Type B pancreatic cell (in vitro differentiated cells): ENCODE measurements at places on chromosomes 12 and 14. TPM values are rescaled to one million over a fixed set of nuclear protein-coding genes. Genes with fewer than 3 reads are reported as not detected.

- peak overlapping the region; percentile 24 for H3K27ac ChIP-seq
- no peak overlapping the region for H3K4me3 ChIP-seq
- no peaks in the 10 kb centered on the region for H3K36me3 ChIP-seq
- peaks cover 21% of the 10 kb centered on the region for H3K27me3 ChIP-seq
These were observed 243.7 kb downstream of the AKAP6 start for GRCh38 chr14:32572867-32573150.

GRCh38 chr12:40031965-40032364 is 73.9 kb downstream of the SLC2A13 start:
- no peaks in the 10 kb centered on the region for H3K27me3 ChIP-seq
- peaks cover 7% of the 10 kb centered on the region for H3K36me3 ChIP-seq
- peaks cover 21% of the 10 kb centered on the region for H3K4me1 ChIP-seq
- peak overlapping the region; percentile 42 for H3K4me3 ChIP-seq
- no peak for DNase-seq

GRCh38 chr12:111175396-111176094 is 193.3 kb downstream of the PHETA1 start:
- peak overlapping the region; percentile 3 for H3K27ac ChIP-seq
- H3K4me1 ChIP-seq, result peaks cover 33% of the 10 kb centered on the region
- no peak for DNase-seq
- no peaks in the 10 kb centered on the region for H3K36me3 ChIP-seq
- H3K27me3 ChIP-seq, result peaks cover 24% of the 10 kb centered on the region

GRCh38 chr12:32296567-32296966 is 102.8 kb upstream of the FGD4 start:
- DNase-seq, result no peak
- H3K27me3 ChIP-seq, result no peaks in the 10 kb centered on the region
- H3K4me1 ChIP-seq, result peaks cover 4% of the 10 kb centered on the region
- peak overlapping the region; percentile 12 for H3K27ac ChIP-seq

- peaks cover 12% of the 10 kb centered on the region for H3K36me3 ChIP-seq
- H3K4me1 ChIP-seq, result peaks cover 33% of the 10 kb centered on the region
- no peak overlapping the region for H3K27ac ChIP-seq
- no peak for DNase-seq
- peaks cover 15% of the 10 kb centered on the region for H3K27me3 ChIP-seq
These were observed 159.8 kb downstream of the CACNA1C start for GRCh38 chr12:2212537-2212936.

GRCh38 chr14:61965030-61965745 is 203.0 kb downstream of the SNAPC1 start:
- no peaks in the 10 kb centered on the region for H3K36me3 ChIP-seq
- peak overlapping the region; percentile 12 for H3K27ac ChIP-seq
- no peaks in the 10 kb centered on the region for H3K4me1 ChIP-seq
- no peak for DNase-seq
- no peaks in the 10 kb centered on the region for H3K27me3 ChIP-seq

GRCh38 chr12:90331262-90331661 is 622.6 kb upstream of the ATP2B1 start:
- no peaks in the 10 kb centered on the region for H3K4me1 ChIP-seq
- H3K27ac ChIP-seq, result no peak overlapping the region
- H3K36me3 ChIP-seq, result no peaks in the 10 kb centered on the region
- H3K27me3 ChIP-seq, result no peaks in the 10 kb centered on the region

GRCh38 chr12:93580682-93581081 is 8.2 kb downstream of the SOCS2 start:
- H3K27ac ChIP-seq, result no peak overlapping the region
- H3K27me3 ChIP-seq, result peaks cover 39% of the 10 kb centered on the region
- H3K4me1 ChIP-seq, result peaks cover 3% of the 10 kb centered on the region
- no peak overlapping the region for H3K4me3 ChIP-seq
- no peak for DNase-seq
- H3K36me3 ChIP-seq, result peaks cover 3% of the 10 kb centered on the region

- no peaks in the 10 kb centered on the region for H3K27me3 ChIP-seq
- H3K4me3 ChIP-seq, result no peak overlapping the region
- no peak for DNase-seq
- no peak overlapping the region for H3K27ac ChIP-seq
These were observed 26.3 kb upstream of the ULK1 start for GRCh38 chr12:131867891-131868675.

- H3K36me3 ChIP-seq, result no peaks in the 10 kb centered on the region
- H3K27ac ChIP-seq, result no peak overlapping the region
- H3K4me3 ChIP-seq, result no peak overlapping the region
- H3K27me3 ChIP-seq, result peaks cover 22% of the 10 kb centered on the region
- no peak for DNase-seq
These were observed 10.1 kb upstream of the DCAF4 start for GRCh38 chr14:72916174-72916573.

DNA sequence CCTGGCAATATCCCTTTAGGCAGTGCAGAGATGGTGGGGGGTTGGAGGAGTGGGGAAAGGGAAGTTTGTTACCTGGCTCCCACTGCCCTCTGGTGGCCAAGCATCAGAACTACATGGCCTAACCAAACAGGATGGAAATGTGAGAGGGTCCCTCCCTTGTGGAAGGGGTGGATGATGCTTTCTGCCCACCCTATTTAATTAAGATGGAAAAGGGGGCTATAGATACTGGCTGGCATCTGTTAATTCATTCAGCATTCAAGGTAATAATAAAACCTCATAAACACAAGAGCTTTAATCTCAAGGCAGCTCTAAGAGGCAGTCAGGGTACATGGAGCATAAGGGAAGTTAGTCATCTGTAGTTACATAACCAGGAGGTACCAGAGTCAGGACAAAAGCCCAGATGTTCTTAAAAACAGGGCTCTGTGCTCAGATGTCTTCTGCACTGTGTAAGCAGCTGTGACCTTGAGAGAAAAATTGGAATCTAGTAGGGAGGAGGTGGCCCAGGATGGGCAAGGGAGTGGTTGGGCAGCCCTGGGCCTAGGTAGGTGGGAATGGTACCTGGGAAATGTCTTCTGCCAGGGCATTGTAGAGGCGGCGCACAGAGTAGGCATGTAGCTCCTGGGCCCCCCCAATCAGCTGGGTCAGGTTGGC is 4.6 kb downstream of the AP1G2 start:
- H3K4me1 ChIP-seq, result peaks cover 22% of the 10 kb centered on the region
- peak overlapping the region; percentile 60 for H3K4me3 ChIP-seq
- no peaks in the 10 kb centered on the region for H3K27me3 ChIP-seq
- DNase-seq, result no peak
- peak overlapping the region; percentile 64 for H3K27ac ChIP-seq
- peaks cover 9% of the 10 kb centered on the region for H3K36me3 ChIP-seq

- no peak overlapping the region for H3K27ac ChIP-seq
- no peak for DNase-seq
- H3K4me3 ChIP-seq, result no peak overlapping the region
- H3K36me3 ChIP-seq, result no peaks in the 10 kb centered on the region
These were observed 140.1 kb downstream of the ALG10B start for GRCh38 chr12:38456537-38457120.

DNA sequence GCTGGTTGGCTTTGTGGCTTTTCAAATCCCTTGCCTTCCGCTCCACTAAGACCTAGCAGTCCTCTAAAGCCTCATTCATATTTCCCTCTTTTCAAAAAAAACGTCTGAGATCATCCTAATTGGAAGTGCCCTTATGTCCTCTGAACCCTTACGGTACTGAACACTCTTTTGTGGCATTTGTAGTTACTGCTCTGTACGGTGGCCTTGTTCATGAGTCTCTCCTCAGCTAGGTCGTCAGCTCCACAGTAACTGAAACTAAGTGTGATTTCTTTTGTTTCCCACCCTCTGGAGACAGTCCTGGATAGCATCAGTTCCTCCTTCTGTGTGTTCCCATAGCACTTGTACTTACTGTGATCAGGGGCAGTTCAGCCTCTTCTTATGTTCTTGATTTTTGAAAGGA is 49.7 kb downstream of the DAAM1 start:
- DNase-seq, result no peak
- no peaks in the 10 kb centered on the region for H3K27me3 ChIP-seq
- peak overlapping the region; percentile 31 for H3K27ac ChIP-seq
- peaks cover 16% of the 10 kb centered on the region for H3K4me1 ChIP-seq
- H3K4me3 ChIP-seq, result no peak overlapping the region
- peaks cover 3% of the 10 kb centered on the region for H3K36me3 ChIP-seq

DNA sequence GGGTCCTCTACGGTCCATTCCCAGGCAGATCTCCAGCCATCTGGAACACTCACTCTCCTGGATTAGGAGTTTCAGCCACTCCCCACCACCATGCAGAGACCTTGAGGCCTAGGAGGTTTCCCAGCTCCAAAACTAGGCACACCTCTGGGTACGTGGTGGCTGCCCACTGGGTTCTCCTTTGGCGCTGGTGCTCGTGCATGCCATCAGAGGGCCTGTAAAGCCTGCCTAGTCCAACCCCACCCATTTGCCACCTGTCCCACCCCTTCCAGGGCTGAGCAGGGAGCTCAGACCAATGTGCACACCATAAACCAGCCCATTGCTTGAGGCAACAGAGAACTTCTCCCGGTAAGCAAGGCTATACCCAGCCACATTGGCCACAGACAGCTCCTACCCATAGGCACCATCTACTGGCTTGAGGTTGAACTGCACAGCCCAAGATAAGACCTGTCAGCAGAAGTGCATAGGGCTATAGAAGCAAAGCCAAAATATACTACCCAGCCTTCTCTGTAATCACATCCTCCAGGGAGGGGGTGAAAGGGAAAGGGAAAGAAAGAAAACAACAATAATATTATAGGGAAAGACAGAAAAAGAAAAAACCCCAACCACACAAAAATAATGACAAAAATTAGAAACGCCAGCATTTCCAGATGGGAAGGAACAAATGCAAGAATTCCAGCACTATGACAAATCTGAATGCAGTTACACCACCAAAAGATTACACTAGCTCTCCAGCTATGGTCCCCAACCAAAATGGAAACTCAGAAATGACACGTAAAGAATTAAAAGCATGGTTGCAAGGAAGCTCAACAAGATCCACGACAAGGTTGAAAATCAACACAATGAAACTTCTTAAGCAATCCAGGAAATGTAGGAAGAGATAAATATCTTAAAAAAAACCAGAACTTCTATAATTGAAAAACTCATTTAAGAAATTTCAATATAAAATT is 111.9 kb upstream of the CCDC175 start:
- peaks cover 13% of the 10 kb centered on the region for H3K27me3 ChIP-seq
- DNase-seq, result no peak
- no peaks in the 10 kb centered on the region for H3K4me1 ChIP-seq
- H3K27ac ChIP-seq, result no peak overlapping the region

GRCh38 chr12:130401703-130402102 is 64.0 kb downstream of the PIWIL1 start:
- DNase-seq, result no peak
- H3K27ac ChIP-seq, result no peak overlapping the region
- H3K36me3 ChIP-seq, result no peaks in the 10 kb centered on the region
- no peaks in the 10 kb centered on the region for H3K27me3 ChIP-seq
- H3K4me1 ChIP-seq, result peaks cover 5% of the 10 kb centered on the region
- no peak overlapping the region for H3K4me3 ChIP-seq

- no peaks in the 10 kb centered on the region for H3K36me3 ChIP-seq
- H3K4me1 ChIP-seq, result peaks cover 4% of the 10 kb centered on the region
- no peak for DNase-seq
- no peak overlapping the region for H3K4me3 ChIP-seq
- peaks cover 4% of the 10 kb centered on the region for H3K27me3 ChIP-seq
These were observed 21.7 kb upstream of the SLC10A1 start for GRCh38 chr14:69818758-69819191.

DNA sequence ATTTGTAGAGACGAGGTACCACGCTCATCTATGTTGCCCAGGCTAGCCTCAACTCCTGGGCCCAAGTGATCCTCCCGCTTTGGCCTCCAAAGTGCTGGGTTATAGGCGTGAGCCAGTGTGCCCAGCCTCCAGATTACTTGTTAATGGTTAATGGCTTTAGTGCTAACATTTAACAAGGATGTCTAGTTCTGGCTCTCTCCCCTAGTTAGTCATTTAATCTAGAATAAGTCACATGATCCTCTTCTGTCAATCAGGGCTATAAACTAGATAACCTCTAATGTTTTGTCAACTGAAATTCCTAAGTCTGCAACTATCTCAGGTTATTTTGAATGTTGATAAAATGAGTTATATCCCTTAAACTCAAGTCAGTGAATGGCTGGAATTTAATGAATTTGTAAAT is 15.7 kb downstream of the ACTR6 start:
- H3K27ac ChIP-seq, result no peak overlapping the region
- H3K27me3 ChIP-seq, result no peaks in the 10 kb centered on the region
- DNase-seq, result no peak
- H3K36me3 ChIP-seq, result peaks cover 12% of the 10 kb centered on the region
- no peak overlapping the region for H3K4me3 ChIP-seq
- no peaks in the 10 kb centered on the region for H3K4me1 ChIP-seq

DNA sequence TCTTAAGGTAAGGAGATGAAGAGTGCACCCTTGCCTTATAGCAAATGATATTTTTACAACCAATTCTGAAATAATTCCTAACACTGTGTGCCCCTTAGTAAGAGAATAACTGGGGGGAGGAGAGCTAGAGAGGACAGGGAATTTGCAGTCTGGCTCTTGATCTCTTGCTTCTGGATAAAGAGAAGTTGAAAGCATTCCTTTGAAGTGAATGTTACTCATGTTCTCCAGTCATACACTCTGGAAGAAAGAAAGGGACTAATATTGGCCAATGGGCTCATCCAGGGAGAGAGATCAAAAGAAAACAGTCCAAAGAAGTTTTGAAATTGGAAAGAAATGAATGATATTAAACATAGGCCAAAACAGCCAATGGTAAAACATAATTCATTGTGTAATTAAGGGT is 25.3 kb downstream of the C12orf75 start:
- peaks cover 5% of the 10 kb centered on the region for H3K36me3 ChIP-seq
- no peaks in the 10 kb centered on the region for H3K27me3 ChIP-seq
- no peak for DNase-seq
- H3K4me3 ChIP-seq, result no peak overlapping the region
- H3K4me1 ChIP-seq, result peaks cover 6% of the 10 kb centered on the region

GRCh38 chr14:90061685-90062126 is at the start of gene KCNK13:
Gene KCNK13 (plus strand): TSS chr14:90061994. CDS start chr14:90062206, 212 bp downstream.
- H3K27me3 ChIP-seq, result peaks cover 77% of the 10 kb centered on the region
- no peak for DNase-seq
- H3K4me3 ChIP-seq, result peak within 1 kb of the TSS; percentile 91
- H3K27ac ChIP-seq, result no peak within 1 kb of the TSS
- no peaks in the 10 kb centered on the region for H3K36me3 ChIP-seq

DNA sequence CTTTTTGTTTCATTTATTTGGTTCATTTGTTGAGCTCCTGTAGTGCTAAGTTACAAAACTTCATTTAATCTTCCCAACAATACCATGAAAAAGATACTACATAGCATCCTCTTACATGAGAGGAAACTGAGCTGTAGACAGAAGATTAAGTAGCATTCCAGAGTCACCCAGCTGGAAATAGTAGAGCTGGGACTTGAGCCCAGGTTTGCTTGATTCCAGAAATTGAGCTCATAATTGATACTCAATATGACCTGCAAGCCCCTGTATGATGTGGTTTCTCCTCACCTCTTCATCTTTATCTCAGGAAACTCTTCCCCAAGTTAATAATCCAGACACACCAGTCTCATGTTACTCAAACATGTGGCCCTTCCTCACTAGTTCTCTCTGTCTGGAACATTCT is 87.0 kb upstream of the DAAM1 start:
- no peaks in the 10 kb centered on the region for H3K36me3 ChIP-seq
- no peak overlapping the region for H3K27ac ChIP-seq
- no peaks in the 10 kb centered on the region for H3K27me3 ChIP-seq
- peaks cover 5% of the 10 kb centered on the region for H3K4me1 ChIP-seq
- no peak overlapping the region for H3K4me3 ChIP-seq
- DNase-seq, result no peak

The POTEM gene
- total RNA-seq, result not detected in 2 replicates

The LALBA gene
- not detected in 2 replicates for total RNA-seq

The KCNA1 gene
- 0.26 and 1.8 TPM in 2 replicates for total RNA-seq

The RNASE3 gene
- total RNA-seq, result not detected in 2 replicates

The NRIP2 gene
- 1.2 TPM in 1 of 2 replicates, not detected in the other for total RNA-seq

The LMNTD1 gene
- 1.5 TPM in 1 of 2 replicates, not detected in the other for total RNA-seq

The DIO2 gene
- 3.5 and 7.6 TPM in 2 replicates for total RNA-seq

The PTPN21 gene
- 19.6 and 21.4 TPM in 2 replicates for total RNA-seq

The KCNH3 gene
- total RNA-seq, result 0.72 and 1.8 TPM in 2 replicates

The DACT1 gene
- total RNA-seq, result 5.2 and 29.7 TPM in 2 replicates

The MMP19 gene
- 0.38 and 0.48 TPM in 2 replicates for total RNA-seq
